ENCODE measurements at places on chromosomes 13 and 19.
A peak's percentile ranks its signal among the peaks of the same experiment; 100 is the strongest.

DNA sequence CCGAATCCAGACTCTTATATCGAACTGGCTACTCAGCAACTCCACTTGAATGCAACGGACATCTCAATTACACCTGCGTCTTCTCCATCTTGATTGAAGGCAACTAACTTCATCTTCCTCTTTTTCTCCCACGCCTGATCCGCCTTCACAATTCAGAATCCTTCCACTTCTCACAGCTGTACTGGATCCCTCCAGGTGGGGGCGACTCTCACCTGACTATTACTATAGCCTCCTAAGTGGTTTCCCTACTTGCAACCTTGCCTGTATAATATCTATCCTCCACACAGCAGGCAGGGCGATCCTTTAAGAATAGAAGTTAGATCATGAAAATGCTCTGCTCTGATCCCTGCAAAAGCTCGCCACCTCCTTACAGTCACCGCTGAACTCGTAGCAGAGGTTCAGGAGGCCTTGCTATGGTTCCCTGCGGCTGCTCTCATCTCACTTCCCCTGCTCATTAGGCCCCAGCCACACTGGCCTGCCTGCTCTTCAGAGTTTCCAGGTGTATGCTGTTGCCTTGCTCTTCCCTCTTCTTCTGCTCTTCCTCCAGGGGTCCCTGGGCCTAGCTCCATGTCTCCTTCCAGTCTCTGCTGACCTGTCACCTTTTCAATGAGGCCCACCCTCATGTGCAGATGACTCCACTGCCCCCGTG lies 31.9 kb downstream of the RFXAP start:
- peak; percentile 15 for DNase-seq

DNA sequence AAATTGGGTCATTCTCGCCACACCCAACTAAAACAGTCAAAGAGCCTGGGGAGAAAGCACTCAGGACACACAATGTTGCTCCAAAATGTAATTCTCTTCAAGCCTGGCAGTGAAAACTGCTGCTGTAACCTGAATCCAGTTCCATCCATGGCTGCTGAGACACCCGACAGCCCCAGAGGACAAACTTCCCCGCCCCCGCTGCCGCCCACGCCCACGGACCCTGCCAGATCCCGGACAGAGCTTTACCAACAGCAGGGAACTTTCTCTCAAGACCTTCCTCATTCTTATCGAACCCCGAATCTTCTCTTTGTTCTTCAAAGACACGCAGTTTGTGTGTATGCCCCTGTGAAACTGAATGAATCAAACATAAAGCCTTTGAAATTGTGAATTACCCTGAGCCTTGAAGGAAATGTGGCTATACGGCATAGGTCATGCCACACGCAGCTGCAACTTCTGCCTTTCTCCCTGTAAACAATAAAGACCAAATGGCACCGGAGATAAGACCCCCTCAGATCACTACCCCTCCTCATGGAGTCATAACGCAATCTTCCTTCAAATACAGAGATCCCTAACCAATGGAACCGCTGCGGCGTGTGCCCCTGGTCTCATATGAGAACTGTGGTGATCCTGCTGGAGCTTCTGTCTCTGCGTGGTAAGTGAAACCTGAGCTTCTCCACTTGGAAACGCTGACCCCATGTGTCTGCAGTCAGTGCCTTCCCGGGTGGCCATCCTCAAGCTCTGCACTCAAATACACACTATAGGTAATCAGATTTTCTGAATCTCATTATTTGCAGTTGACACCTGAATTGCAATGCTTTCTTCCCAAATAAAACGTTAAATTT lies 4.8 kb upstream of the LAMP1 start:
- DNase-seq: peak; percentile 51

DNA sequence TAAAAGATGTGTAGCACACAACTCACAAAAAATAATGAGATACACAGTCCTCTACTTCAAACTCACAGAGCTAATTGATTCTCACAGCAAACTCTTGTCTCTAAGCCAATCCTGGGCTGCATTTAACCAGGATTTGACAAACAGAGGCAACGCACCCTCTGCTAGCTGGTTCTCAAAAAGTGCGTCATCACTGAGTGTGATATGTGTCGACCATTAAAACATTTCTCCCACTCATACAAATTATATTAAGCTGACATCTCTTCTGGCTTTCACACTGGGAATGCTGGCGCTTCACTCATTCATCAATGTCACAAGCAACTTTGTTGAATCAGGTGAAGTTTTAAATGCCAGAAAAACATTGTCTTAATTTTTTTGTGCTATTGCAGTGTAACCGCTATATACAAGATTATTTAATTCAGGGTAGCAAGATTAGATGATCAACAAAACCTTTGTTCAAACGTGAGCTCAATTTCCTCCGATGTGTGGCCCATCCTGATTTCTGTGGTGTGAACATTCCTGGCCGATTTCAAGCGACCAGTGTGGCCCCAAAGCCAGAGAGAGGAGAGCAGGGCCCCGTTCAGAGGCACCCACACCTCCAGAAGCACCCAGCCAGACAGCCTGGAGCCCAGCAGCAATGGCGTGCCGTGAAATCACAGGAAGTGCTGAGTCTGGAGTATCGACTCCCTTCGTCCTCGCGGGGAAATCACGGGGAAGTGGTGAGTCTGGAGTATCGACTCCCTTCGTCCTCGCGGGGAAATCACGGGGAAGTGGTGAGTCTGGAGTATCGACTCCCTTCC lies 49.4 kb downstream of the RASA3 start:
- no peak for DNase-seq

DNA sequence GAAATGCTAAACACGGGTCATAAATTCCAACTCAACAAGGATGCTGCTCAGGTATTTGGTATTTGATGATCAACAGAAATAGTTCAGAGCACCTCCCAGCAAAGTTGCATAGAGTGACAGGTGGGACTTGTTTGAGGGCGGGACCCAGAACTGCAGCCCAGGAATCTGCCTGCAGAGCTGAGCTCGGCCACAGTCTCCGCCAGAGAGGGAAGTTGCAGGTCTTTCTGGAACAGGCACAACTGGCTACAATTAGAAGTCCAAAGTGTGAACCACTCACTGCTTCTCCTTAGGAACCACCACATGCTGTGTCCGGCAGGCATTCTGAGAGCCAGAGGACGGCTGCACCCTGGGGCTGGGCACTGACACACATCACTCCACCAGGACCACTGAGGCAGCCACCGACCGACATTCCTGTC lies 1.1 kb downstream of the SLC15A1 start:
- DNase-seq: no peak

DNA sequence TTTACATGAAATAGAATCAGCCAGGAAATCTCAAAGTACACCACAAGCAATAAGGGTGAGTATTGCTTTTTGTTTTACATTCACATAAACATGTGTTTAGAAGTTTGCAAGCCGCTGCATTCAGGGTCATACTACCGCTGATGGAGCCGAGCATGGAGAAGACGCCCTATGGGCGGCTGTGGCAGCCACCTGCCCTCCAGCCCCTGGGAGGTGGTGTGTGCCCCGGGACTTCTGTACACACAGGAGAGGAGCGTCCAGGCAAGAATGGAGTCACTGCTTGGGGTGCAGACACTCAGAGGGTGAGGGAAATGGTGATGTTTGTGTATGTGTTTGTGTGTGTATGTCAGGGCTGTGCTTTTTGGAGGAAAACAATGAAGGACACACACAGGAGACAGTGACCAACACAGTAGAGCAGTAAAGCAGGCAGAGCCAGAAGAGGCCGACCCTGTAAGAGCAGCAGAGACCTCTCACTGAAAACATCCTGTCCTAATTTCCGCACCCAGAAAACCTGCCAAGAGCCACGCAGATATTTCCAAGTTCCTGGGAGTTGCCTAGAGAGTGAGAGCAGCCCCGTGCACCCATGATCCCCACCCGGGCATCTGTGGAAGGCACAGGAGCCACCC lies 108.1 kb upstream of the GJB6 start:
- no peak for DNase-seq

DNA sequence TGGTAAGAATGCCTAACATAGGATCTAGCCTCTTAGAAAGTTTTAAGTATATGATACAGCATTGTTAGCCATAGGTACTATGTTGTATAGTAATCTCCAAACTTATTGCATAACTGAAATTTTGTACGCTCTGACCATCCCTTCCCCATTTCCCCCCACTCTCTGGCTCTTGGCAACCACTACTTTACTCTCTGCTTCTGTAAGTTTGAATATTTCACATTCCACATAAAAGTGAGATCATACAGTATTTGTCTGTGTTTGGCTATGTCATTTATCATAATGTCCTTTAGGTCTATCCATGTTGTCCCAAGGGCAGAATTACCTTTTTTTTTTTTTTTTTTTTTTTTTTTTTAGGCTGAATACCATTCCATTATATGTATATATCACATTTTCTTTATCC lies 396.9 kb downstream of the DLEU7 start:
- no peak for DNase-seq

DNA sequence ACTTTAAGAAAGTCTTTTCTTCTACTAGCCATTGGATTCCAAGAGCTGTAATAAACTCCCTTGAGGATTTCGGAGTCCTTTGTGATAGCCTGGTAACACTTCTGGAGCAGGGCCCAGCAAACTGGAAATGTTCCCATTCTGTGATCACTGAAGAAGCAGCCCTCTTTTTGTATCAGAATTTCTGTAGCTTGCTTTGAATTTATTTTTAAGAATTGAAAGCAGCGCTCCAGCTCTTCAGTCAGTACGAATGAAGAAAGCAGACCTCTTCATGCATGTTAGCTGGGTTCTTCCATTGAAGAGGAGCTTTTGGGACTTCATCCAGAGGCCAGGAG lies 141.5 kb downstream of the AKAP11 start:
- no peak for DNase-seq

- peak; percentile 98 for DNase-seq
These were observed 55.4 kb downstream of the SACS start for GRCh38 chr13:23377983-23378632.

DNA sequence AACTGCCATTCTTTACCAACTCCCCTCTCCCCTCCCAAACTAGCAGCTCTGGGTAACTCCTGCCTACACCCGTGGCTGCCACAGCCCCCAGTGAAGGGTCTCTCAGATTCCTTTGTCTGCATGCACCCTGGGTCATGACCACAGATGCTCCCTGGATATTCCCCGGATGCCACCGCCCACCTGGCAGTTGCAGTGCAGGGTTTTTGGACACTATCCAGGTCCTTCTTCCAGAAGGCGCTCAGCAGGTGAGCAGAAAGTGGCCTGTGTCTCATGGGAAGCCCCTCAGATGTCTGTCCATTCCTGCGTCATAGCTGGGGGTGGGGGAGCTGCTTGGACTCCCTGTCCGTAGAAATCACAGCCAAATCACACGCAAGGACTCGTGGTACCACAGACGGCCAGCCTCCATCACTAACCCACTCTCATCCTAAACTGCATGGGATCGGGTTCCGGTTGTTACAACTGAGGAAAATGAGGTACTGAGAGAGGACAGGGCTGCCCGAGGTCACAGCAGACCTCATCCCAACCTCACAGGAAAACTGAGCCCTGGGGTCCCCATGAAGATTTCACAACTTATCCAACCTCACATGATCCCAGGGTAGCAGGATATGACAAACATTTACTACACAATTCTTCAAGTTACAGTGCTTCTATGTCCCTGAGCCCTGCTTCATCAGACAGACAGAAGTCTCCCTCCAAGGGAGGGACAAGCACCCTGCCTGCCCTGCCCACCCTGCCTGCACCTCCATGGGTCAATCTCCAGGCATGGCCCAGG lies 38.6 kb downstream of the ELL start:
- DNase-seq: no peak

DNA sequence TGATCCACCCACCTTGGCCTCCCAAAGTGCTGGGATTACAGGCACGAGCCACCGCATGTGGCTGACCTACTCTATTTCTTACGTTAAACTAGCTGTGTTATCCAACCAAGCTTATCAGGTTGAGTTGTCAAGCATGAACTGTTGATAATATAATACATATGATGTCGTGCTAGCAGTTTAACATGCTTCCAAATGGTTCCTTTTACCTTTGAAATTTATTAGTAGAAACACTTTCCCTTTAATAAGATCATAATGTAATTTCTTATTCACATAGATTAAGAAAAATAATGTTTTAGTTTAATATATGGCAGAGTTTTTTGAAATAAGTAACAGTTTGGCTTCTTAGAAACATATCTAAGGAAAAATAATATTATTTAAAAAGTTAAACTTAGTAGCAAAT lies 34.4 kb upstream of the VWA8 start:
- DNase-seq: no peak

- DNase-seq: no peak
These were observed 519.3 kb downstream of the GPC6 start for GRCh38 chr13:93745884-93746283.

GRCh38 chr19:15787611-15788155 lies at the start of gene OR10H5:
Gene OR10H5, plus strand, starts transcription at chr19:15787661. Its CDS starts 6,388 bp downstream, at chr19:15794049.
- no peak for DNase-seq

DNA sequence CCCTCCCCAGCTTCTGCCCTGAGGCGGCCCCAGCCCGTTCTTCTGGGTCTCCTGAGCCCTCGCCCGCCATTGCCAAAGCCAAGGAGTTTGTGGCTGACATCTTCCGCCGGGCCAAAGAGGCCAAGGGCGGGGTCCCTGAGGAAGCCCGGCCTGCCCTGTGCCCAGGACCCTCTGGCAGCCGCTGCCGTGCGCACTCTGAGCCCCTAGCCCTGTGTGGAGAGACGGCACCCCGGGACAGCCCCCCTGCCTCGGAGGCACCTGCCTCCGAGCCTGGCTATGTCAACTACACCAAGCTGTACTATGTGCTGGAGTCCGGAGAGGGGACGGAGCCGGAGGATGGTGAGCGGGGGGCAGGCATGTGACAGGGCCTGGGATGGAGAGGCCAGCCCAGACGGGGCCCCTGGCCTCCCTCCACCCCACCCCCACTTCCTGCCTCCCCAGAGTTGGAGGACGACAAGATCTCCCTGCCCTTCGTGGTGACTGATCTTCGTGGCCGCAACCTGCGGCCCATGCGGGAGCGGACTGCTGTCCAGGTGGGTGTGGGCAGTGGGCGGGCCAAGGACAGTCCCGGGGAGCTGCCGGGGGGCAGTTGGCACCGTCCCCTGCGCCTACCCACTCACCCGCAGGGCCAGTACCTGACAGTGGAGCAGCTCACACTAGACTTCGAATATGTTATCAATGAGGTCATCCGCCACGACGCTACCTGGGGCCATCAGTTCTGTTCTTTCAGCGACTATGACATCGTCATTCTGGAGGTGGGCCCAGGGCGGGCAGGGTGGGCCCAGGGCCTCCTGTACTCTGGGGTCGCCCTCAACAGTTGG lies 7.0 kb downstream of the DCAF15 start:
- DNase-seq: no peak

DNA sequence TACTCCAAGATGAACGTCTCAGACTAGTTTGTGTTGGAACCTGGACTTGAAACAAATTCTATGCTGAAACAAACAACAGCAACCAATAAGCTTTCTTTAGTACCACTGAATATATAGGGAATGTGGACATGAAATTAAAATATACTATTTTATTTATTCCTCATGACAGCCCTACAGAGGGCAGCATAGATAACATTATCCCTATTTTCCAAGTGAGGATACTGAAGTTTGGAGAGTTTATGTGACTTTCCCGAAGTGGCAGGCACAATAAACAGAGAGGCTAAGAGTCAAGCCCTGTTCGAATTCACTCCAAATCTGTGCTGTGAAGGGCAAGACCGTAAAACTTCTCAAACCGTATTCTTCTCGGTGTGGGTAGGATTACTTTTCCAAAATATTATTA lies 509.9 kb upstream of the GPC6 start:
- DNase-seq: peak; percentile 35

DNA sequence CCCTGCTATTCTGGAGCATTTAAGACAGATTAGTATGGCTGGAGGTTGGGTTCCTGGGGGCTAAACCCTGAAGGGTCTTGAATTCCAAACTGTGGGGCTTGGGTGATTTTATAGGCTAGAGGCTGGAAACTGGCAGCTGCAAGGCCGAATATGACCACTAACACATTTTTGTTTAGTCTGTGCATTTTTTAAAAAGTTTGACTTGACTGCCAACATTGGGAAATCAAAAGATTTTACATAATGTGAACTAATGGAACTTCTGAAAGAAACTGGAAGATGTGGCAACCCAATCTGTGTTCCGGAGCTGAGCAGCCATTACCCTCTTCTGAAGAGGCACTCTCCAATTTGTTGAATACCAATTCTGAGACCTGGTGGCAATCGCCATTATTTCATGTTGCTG lies 5.1 kb downstream of the ZNF784 start:
- DNase-seq: no peak

Measured in LHCN-M2 (cell line).